ENCODE measurements at places on chromosomes 3 and 15.

GRCh38 chr15:62850318-62850717, 192.2 kb upstream of the TPM1 start:
- DNase-seq, result no peak

DNA sequence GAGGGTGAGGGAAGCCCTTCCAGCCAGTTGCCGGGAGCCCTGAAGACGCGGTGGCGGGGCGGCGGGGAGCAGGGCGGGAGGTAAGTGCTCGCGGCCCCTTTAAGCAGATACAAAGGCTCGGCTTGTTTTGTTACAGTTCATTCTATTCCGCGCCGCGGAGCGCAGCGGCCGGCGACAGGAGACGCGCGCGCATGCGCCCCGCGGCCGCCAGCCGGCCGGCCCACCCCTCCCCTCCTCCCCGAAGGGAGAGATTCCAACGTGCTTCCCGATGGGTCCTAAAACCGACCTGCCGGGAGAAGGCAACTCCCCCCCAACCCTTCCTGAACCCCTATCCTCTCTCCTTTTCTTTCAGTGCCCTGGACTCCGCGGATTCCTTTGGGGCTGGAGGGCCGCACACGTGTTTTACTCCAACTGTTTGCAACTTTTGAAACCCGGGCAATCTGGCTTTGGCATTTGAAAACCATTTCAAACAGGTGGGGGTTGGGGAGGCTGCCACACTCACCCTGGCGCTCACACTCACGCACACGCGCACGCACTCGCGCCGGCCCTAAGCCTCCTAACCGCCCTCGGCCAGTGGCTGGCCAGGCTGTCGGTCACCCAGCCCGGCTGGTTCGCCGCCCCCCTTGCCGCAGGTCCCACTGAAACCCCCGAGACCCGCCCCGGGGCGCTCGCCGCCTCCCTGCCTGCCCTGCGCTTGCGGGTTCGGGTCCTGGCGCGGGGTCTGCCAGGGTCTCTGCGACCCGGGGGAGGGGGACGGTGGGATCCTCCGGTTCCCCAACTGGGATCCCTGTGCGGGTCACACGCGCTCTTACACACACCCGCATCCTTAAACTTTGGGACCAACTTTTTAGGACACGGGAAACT, at the start of gene MAGI1:
Gene MAGI1 (minus strand): TSS at position 193 of the 864 bp plus-strand sequence. CDS start 610 bp downstream, outside the sequence.
- DNase-seq, result peak; percentile 85

DNA sequence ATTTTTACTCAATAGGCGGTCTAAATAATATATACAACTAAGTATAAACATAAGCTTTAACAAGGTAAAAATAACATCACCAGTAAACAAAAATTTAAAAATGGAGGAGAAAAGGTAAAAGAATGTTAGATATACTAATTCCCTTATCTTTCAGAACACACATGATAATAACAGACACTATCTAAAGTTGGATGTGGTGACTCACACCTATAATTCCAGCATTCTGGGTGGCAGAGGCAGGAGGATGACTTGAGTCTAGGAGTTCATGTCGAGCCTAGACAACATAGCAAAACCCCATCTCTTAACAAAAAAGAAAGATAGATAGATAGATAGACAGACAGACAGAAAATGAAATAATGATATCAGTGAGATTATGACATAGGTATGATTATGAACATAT, 85.1 kb downstream of the STAG1 start:
- DNase-seq, result no peak

- DNase-seq, result no peak
Measured at GRCh38 chr3:38491215-38491614, 4.9 kb upstream of the EXOG start.

GRCh38 chr3:13895155-13896105, 15.6 kb upstream of the WNT7A start:
- DNase-seq, result peak; percentile 68

GRCh38 chr15:78047761-78048627, 29.5 kb downstream of the TBC1D2B start:
- no peak for DNase-seq

DNA sequence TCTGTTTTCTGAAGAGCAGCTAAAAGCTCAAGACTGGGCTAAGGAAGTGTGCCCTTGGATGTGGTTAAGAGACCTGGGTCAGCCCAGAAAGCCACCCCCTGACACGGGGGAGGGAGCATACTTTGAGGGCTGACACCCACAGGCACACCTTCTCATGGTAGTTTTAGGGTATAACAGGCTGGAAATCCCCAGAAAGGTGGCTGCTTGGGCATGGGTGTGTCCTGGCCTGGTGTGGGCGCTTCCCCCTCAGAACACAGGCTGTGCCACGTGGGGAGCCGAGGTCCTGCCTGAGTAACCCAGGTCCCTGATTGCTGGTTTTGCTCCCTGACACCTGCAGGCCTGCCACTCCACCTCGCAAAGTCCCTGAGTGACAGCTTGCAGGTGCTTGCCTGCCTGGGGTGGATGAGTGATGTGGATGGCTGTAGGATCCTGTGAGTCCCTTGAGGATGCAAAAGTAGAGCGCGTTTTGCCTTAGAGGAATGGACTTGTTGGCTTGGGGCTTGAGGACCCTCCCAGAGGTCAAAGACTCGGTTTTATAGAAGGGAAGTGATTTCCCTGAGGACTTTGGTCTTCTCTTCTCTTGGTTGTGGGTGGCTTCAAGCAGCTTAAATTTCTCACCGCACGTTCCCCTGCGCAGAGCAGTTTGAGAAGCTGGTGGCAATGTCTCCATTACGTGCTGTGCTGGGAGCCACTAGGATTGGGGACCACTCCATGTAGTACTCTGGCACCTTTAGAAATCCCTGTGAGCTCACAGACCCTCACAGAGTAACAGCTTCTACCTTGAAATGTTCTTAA, 94.4 kb downstream of the DNASE1L3 start:
- DNase-seq, result no peak

- no peak for DNase-seq
Measured at GRCh38 chr15:68497206-68497910, 65.4 kb upstream of the ITGA11 start.

DNA sequence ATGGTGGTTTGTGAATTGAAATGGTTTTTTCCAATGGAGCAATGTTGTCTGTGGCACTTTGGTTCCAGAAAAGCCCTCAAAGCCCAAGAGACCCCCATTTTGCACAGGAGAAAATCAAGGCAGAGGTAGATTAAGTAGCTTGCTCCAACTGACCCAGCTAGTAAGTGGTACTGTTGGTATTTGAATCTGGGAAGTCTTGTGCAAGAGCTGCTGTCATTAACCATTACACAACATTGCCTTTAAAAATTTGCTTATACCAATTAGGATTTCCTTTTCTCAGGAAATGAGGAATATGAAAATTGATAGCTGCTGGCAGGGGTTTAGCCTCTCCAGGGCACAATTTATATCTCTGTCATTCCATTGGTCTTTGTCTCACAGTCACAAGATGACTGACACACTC, 102.4 kb upstream of the UBE3A start:
- DNase-seq, result no peak

DNA sequence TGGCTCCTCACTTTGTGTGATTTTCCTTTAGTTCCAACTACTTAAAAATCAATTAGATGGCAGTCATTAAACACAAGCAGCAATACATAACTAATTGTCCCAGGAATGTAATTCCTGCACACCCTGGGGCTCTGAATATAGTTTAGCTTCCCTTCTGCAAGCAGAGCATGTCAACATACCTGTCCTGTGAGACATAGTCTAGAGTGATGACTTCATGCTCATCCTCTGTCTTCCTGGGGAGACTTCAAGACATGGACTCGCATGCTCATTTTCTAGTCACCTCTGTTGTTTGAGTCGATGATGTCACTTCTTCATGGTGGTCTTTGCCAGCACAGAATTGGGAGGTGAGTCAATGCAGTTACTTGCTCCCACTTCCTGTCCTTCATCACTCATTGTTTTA, 15.7 kb downstream of the C3orf52 start:
- no peak for DNase-seq

DNA sequence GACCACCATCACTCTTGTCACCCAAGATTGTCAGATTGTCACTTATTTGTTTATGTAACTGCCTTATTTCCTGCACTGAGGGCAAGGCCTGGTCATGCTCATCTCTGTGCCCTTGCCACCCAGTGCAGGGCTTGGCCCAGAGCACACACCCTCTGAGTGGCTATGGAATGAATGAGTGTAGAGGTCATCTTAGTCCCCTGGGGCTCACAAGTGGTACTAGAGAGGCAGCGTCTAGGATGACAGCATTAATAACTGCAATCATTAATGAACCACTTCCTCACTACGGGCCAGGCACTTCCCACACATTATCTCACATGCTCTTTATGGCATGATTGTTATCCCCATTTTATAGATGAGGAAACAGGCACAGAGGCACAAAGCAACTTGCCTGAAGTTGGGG, 117.0 kb downstream of the SMAD6 start:
- no peak for DNase-seq

- DNase-seq, result no peak
Measured at GRCh38 chr3:115689928-115690327, 66.6 kb downstream of the GAP43 start.

- DNase-seq, result no peak
Measured at GRCh38 chr3:121809249-121809648, 25.6 kb downstream of the IQCB1 start.

- no peak for DNase-seq
Measured at GRCh38 chr3:64716110-64716710, 28.4 kb upstream of the ADAMTS9 start.

GRCh38 chr3:67719333-67719732, 64.9 kb upstream of the SUCLG2 start:
- DNase-seq, result no peak

DNA sequence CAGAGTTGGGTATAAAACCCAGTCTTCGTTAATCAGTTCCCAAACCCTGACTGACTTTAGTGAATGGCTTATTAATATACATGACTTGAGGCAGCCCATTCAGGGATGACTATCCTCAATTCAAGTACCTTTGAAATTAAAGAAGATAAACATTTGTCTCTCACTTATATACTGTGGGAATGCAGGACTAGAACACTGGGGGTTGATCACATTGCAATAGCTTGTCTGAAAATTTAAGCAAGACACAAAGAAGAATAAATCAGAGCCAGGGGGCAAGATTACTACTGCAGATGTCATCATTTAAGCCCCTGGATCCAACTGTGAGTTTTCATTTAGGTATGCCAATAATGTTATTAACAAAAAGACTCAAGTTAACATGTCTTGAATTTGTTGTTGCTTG, 647.7 kb downstream of the ZPLD1 start:
- no peak for DNase-seq

- no peak for DNase-seq
Measured at GRCh38 chr3:56682462-56683121, 473 bp downstream of the TASOR start.

DNA sequence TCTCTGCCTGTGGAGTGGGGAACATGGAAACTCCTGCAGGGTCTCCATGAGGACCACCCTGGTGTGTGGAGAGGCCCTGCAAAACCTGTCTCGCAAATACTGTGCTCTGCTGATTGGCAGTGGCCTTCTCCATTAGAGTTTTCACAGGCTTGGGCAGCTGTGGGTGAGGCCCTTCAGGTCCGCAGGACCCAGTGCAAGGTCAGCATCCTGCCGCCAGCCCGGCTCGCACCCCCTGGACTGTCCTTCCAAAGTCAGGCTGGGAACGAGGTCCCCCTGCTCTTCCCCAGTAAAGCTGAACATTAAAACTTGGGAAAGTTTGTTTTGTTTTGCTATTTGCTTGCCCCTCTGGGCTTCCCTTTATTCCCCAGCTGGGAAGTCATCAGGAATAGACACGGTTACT, 85.0 kb upstream of the PLXNA1 start:
- DNase-seq, result no peak

DNA sequence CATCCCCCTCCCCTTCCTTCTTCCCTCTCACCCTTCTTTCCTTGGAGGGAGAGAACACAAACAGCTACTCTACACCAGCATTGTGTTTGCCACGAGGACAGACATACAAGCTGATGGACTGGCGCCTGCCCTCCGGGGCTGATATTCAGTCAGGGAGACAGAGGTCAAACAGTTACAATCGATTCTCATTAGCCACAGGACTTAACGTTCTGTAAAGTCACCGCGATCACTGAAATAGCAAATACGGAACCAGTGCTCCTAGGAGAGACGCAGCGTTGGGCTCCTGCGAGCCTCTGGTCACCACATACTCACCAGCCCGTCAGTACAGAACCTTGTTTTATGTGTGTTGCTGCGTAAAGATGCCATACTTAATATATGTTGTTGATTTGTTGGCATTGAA, 108.8 kb downstream of the LRRK1 start:
- no peak for DNase-seq

- no peak for DNase-seq
Measured at GRCh38 chr3:128091586-128091985, 32.0 kb downstream of the RUVBL1 start.

DNA sequence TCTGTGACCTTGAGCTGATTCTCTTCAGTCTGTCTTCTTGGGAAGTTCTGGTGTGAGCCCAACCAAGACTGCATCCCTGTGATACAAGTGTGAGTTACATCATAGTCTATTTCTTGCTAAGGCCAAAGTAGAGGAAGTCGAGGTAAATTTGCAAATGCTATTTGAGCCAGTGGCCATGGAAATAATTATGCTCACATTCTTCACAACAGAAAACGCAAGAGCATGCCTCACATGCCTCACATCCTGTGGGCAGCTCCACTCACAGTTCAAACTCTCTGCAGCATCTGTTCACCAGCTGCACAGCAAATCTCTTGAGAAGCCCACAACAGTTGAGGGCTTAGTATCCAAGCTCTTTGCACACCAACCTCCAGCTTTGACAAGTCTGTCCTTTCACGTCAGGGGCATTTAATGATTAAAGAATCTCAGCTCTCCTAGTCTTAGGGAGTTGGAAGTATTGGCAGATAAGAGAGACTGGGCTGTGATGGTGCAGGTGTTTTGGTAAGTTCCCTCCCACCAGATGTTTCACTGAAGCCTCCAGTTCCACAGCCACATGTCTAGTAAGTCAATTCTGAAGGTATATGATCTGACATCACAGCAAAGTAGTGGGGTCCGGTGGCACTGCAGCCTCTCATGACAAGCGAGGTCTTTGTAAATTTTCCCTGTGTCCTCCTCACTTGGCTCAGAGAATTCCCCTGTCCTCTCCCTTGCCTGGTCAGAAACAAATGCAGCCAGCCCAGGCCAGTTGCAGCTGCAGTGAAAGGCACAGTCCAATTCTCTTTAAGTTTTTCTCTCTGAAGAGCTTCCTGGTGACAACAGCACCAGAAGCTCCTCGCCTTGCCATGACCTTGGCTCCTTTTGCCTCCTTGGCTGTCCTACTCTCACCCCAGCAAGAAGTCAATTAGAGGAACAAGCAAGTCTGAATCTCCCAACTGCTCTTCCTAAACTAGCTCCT, 166.1 kb downstream of the SSR3 start:
- DNase-seq, result no peak

- peak; percentile 13 for DNase-seq
Measured at GRCh38 chr3:5122741-5123706, 932 bp downstream of the ARL8B start.

- no peak for DNase-seq
Measured at GRCh38 chr15:101037090-101037830, 118.1 kb downstream of the LRRK1 start.

DNA sequence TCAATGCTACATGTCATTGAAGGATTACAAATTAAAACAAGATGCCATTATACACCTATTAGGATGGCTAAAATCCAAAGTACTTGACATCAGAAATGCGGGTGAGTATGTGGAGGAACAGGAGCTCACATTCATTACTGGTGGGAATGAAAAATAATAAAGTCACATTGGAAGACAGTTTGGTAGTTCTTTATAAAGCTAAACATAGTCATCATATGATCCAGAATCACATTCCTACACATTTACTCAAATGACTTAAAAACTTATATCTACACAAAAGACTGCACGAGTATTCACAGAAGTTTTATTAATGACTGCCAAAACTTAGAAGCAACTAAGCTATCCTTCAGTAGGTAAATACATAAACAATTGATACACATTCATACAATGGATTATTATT, 147.2 kb downstream of the ISL2 start:
- no peak for DNase-seq

Data from amygdala (tissue), 56 donors.